ENCODE measurements at places on chromosomes 7 and 10.

GRCh38 chr10:71796749-71797405 is 23.6 kb upstream of the VSIR start:
- no peak for DNase-seq

- no peak for DNase-seq
These were observed 5.2 kb downstream of the EGFR start for GRCh38 chr7:55023841-55024505.

- no peak for DNase-seq
These were observed 1.2 kb upstream of the MPP7 start for GRCh38 chr10:28304032-28304571.

GRCh38 chr7:151541709-151542499 is 22.2 kb upstream of the RHEB start:
- no peak for DNase-seq

DNA sequence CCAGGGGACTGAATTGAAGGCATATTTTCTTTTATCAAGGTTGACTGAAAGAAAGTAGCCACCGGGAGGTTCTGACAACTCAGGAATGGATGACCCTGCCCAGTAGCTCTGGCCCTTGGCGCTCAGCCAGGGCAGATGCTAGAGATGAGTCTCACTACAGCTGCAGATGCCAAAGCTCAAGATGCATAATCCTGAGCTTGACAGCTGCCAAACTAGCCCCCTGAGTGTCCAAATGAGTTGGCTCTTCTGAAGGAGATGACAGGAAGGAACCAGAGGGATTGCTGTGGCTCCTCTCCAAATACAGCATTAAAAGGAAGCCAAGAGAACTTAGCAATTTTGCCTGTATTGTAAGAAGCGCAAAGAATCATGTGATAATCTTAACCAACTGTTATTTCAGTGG is 78.4 kb downstream of the NXPH1 start:
- DNase-seq, result no peak

DNA sequence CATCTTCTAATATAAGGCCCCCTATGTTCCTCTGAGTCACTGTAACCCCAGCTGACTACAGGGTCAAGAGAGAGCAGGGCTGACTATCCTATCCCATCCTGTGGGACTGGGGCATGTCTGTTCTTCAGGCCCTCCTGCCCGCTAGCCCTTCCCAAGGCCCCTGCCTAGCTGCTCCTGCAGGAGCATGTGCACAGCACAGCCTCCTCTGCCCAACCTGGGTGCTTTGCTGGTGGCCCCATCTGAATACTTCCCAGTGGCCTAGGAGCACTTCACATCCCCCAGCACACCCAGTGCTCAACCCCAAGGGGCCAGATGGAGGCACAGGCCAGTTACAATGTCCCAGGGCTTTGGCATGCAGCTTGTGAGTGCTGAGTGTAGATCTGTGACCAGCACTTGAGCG is 37.3 kb downstream of the AGBL3 start:
- DNase-seq, result no peak

- DNase-seq, result no peak
These were observed 30.8 kb upstream of the PDCD4 start for GRCh38 chr10:110840923-110841428.

GRCh38 chr10:127092916-127093315 is 103.5 kb downstream of the INSYN2A start:
- no peak for DNase-seq

DNA sequence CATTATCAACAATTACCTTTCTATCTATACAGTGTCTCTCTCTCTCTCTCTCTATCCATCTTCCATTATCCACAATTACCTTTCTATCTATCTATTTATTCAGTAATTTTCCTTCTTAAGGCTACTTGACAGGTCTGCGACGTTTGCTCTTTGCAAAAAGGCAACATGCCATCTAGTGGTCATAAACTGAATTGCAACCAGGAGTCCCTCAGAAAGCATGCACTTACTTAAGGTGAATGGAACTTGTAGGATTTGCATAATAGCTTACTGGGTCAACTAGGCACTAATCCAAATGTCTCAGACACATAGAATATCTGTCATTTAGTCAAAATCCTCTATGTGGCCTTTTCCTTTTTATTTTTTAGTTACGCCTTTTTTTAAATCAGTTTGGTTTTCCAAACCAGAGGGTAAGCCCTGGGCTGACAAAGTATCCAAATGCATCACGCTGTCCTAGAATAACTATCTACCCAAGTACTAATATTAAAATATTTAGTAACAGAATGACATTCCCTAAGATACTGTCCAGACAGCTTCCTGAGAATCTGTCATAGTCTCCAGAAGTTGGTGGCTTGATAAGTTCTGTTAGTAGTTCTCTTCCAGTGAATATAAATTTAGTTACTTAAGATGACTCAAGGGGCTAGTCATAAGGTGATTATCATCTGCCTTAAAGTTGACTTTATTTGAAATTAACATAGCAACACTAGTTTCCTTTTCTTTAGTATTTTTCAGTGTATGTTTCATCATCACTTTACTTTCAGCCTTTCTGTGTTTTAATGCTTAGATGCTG is 208.3 kb downstream of the PPP1R3A start:
- DNase-seq, result peak; percentile 40

GRCh38 chr7:40763319-40764287 is 628.8 kb downstream of the SUGCT start:
- DNase-seq, result no peak

- DNase-seq, result no peak
These were observed 90.0 kb upstream of the PLXNA4 start for GRCh38 chr7:132666071-132666773.

GRCh38 chr7:12436126-12436525 is 32.5 kb upstream of the VWDE start:
- no peak for DNase-seq

DNA sequence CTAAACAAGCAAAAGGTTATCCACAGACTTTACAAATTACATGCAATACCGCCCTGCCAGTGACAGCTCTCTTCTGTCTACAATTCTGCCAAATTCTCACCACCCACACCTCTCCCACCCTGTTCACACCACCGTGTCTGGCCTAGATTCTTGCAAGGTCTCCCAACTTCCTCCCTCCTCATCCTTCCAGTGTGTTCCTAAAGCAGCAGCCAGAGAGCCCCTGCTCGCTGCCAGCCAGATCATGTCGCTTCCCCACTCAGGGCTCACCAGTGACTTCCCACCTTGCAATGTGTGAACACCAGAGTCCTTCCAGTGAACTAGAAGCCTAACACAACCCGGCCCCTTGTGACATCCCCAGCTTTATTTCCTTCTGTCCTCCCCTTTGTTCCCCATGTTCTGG is 121.6 kb downstream of the HECW1 start:
- DNase-seq, result no peak

DNA sequence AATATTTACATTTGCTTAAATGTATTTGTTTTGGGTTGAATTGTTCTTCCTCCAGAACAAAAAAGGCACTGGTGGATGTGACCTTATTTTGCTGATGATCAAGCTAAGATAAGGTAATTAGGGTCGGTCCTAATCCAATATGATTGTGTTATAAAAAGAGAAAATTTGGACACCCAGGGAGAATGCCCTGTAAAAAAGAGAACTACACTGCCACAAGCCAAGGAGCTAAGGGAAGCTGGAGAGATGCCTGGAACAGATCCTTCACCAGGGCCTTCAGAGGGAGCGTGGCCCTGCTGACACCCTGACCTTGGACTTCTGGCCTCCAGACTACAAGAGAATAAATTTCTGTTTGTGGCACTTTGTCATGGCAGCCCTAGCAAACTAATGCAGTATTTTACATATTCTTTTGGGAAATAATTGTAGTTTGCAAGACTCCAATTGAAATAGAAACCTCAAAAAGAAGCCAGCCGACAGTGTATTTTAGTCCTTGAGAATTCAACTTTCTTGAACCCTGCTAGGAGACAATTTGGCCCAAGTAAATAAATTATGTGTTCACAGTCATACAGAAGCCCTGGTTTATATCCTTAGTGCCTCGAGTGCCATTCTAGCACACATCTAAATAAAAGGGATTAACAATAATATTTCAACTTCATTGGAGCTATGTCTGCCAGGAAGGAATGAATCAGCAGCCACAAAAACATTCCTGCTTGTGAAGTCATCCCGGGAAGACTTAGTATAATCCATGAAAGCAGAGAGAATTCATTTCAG is 164.6 kb downstream of the PKD1L1 start:
- DNase-seq, result peak; percentile 32

GRCh38 chr7:106603346-106603745 is 57.6 kb downstream of the CCDC71L start:
- DNase-seq, result no peak
